Activated CD4-positive, alpha-beta memory T cell treated with anti-CD3 and anti-CD28 coated beads for 36 hours (primary cell): ENCODE measurements at places on chromosomes 16 and 17.

- DNase-seq, result no peak
These were observed 15.2 kb upstream of the MTSS2 start for GRCh38 chr16:70701036-70701435.

DNA sequence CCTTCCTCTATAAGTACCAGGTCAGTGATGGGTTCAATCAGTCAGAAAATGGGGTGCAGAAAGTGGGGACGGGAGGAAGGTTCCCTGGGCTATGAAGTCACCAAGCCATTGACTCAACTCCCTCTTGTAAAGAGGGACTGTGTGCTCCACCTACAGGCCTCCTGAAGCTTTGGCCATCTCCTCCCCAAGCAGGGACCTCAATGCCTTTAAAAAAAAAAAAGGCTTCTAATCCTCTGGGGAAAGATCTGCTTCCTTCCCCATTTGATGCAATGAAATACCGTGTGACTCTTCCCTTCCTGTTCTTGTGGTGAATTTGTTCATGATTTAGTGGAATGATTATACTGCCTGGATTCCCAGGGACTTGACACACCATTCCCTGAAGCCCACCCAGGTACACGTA is 30.8 kb downstream of the VWA3A start:
- DNase-seq, result no peak

DNA sequence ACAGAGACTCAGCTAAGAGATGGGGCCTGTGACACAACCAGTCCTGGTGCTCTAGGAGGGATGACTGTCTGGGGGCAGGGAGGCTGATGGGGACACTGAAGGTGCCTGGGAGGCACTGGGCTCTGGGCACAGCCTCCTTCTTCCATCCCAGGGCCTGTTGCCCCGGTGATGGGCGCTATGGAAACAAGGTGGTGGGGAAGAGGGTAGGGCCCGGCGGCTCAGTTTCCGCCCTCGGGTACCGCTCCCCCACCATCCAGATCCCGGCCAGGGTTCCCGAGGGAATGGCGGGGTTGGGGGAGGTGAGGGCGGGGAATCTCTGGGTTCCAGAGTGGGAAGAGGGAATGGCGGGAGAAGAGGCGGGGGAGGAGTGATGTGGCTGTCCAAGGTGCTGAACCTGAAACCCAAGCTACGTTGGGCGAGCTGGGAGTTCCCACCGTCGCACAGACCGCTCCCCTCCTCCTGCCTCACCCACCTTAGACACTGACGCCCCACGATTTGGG is 981 bp downstream of the KCNH4 start:
- DNase-seq, result peak; percentile 39

GRCh38 chr17:58818654-58819053 is 63.0 kb downstream of the PPM1E start:
- no peak for DNase-seq

- no peak for DNase-seq
These were observed 60.4 kb downstream of the PIPOX start for GRCh38 chr17:29103341-29103740.

DNA sequence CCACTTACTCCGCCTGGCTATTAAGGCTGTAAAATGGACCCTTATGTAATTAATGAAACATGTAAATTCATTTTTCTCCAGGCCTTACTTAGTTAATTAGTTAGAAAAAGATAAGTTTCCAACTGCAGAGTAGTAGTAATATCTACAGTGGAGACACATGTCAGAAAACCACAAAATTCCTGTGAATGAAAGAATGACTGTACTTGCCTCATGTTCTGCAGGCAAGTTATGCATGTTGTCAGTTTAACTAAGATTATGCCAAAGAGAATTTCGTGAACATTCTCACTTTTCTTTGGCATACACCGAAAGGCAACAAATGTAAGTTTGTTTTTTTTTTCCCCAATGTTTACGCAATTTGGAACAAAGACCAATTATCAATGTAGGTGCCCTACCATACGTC is 16.8 kb upstream of the CCL1 start:
- no peak for DNase-seq

DNA sequence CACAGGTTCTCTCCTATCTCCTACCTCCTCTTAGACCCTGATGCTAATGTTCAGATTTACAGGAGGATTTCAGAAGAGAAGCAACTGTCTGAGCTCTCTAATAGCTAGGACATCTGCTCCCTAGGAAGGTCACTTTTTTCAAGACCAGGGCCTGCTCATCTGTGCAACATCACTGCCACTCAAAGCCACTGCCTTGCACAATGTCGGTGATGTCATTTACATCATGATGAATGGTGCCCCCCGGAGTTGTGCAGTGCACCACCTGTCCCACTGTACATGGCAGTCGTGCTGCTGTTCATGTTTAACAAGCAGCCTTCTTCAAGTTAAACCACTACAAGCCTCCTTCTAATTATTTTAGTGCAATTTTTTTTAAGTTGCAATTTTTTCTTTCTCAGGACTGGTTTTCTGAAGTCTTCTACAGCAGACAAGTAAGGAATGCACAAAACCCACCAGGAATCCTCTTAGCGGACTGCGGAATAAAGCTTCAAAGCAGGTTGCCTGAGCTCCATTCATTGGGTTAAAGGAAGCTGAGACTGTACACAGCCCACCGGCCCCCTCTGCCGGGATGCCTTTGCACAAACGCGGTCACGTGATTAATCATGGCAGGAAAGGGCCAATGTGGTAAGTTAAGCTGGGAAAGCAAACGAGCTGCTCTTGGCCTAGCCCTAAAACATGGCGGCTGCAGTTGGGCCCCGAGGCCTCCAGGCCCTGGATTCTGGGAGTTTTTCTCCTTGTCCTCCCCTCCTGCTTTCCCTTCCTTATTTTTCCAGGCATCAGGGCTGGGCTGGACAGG is 74.1 kb downstream of the MYH11 start:
- peak; percentile 15 for DNase-seq
